ENCODE measurements at places on chromosomes 1 and 21. TPM values are rescaled to one million over a fixed set of nuclear protein-coding genes. Genes with fewer than 3 reads are reported as not detected.

The OR2L3 gene
- total RNA-seq = not detected

DNA sequence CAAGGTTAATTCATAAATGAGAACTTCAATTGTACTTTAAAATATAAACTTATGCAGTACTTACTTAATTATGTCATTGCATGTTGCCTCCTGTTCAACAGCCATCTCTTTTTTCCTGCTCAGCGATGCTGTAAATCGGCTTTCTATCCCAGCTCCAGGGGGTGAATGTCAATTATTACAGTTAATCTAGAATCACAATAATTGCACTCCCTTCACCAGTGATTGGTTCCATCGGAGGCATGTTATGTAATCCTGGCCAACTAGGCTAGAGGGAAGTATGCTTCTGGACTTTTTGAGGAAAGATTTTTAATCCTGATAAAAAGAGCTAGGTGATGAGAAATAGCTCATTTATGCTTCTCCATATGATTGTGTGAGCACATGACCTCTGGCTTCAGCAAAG, 53.8 kb upstream of the SGIP1 start:
- H3K27ac ChIP-seq = no peak overlapping the region
- H3K27me3 ChIP-seq = no peaks in the 10 kb centered on the region
- H3K4me1 ChIP-seq = no peaks in the 10 kb centered on the region
- no peak for DNase-seq
- no peaks in the 10 kb centered on the region for H3K36me3 ChIP-seq

GRCh38 chr1:228801068-228801467, 65.8 kb downstream of the RHOU start:
- no peaks in the 10 kb centered on the region for H3K27me3 ChIP-seq
- H3K4me3 ChIP-seq = no peak overlapping the region
- H3K4me1 ChIP-seq = peaks cover 31% of the 10 kb centered on the region
- no peak overlapping the region for H3K27ac ChIP-seq
- no peaks in the 10 kb centered on the region for H3K36me3 ChIP-seq

DNA sequence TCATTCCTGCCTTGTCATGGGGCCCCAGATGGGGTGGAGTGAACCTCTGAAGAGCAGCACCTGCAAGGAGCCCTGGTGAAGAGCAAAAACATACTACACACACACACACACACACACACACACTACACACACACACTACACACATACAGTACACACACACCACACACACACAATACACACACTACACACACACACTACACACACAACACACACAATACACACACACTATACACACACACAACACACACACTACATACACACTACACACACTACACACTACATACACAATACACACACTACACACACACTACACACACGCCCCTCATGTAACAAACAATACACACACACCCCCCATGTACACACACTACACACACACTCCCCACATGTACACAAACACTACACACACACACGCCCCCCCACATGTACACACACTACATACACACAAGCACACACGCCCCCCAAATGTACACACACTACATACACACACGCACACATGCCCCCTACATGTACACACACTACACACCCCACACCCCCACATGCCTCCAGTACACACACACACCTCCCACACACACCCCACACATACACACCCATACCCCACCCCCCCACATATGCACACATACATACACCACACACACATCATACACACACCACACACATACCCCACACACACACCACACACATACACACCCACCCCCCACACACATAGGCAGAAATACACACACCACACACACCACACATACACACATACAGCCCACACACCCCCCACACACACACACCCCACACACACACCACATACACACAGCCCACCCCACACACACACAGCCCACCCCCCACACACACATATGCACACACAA, 9.3 kb downstream of the SLC2A5 start:
- peaks cover 46% of the 10 kb centered on the region for H3K4me1 ChIP-seq
- H3K36me3 ChIP-seq = no peaks in the 10 kb centered on the region
- DNase-seq = no peak
- no peak overlapping the region for H3K4me3 ChIP-seq

DNA sequence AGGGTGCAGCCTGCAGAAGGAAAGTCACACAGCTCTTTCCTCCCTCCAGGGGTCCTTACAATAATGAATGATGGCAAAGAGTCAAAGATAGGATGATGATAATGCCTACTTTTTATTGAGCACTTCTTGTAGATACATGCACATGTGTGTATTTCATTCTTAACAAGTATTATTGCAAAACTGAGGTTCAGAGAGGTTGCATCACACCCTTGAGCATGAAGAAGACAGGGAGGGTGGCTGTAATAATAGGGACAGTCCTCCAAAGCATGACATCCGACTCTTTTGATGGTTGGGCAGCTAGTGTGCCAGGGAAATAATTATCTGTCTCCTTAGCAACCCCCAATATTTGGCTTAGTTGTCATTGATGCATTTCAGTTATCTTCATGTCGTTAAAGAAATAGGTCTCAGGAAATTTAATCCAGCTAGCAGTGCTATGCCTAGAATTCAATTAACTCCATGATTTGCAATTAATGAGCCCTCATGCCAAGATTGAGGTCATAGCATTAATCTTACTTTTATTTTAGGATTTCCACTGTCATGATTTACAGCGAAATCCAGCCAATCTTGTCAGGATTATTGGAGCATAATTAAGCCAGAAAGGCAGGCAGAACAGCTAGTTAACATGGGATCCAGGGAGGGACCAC, 35.0 kb downstream of the DNAJC6 start:
- H3K4me1 ChIP-seq = no peaks in the 10 kb centered on the region
- H3K36me3 ChIP-seq = no peaks in the 10 kb centered on the region
- no peak for DNase-seq
- no peak overlapping the region for H3K27ac ChIP-seq
- H3K27me3 ChIP-seq = no peaks in the 10 kb centered on the region
- no peak overlapping the region for H3K4me3 ChIP-seq
